ENCODE measurements at places on chromosomes 6 and 20. TPM values are rescaled to one million over a fixed set of nuclear protein-coding genes. Genes with fewer than 3 reads are reported as not detected.

Gene MCM9
- 15.6 TPM for total RNA-seq

GRCh38 chr6:138972226-138972665, 15.8 kb downstream of the REPS1 start:
- ATAC-seq, result no peak

GRCh38 chr6:1099264-1099663, 212.6 kb upstream of the FOXQ1 start:
- ATAC-seq, result peak; percentile 93

DNA sequence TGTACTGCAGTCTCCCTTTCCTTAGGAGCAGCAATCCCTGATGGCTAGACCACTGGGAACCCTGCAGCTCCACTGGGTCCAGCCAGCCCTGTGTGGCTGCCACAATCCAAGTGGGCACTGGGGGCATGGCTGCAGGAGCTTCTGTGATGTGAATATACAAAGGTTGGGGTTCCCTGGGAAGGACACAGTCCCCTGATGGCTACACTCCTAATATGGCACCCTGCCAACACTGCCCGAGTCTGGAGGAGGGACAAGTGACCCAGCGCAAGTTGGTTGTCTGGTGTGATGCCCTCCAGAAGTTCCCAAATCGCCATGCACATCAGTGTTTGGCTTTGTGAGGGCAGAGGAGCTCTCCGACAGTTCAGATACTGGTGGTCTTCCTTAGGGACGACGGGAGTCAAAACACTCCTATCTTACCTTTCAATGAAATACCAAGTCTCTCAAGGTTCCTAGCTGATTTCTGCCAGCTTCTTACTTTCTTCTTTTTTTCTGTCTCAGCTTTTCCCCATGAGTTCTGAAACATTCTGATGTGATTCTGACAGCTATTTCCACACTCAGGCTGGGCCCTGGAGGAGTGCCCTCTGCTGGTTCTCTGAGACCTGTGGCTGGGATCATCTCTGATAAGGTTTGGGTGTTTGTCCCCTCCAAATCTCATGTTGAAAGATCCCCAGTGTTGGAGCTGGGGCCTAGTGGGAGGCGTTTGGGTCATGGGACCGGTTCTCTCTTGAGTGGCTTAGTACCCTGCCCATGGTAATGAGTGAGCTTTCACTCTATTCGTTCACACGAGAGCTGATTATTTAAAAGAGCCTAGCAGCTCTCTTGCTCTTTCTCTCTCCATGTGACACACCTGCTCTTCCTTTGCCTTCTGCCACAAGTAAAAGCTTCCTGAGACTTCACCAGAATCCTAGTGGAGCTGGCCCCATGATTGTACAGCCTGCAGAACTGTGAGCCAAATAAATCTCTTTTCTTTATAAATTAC, 15.5 kb upstream of the ZFP57 start:
- ATAC-seq, result no peak

DNA sequence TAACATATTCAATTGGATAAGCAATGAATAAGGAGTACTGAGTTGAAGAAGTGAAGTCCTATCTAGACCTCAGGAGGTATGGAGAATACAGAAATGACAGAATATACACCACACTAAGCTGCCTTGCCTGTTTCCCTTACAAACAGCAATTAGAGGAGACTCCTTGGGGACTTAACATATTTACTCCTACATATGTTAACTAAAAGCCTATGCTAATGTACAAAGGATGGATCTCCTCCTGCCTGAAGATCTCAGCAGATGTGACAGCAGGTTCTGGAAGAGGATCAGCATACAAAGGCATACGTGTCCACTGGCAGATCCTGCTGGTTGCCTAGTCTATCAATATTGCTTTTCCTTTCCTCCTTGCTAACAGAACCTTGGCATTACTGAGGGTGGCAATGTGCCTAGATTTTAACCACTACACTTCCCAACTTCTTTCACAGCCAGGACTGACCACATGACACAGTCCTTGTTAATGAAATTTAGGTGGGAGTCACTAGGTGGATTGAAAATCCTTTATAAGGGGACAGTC, 29.6 kb downstream of the PRKN start:
- ATAC-seq, result no peak

GRCh38 chr6:13094781-13095425, 233.4 kb downstream of the TBC1D7 start:
- no peak for ATAC-seq

DNA sequence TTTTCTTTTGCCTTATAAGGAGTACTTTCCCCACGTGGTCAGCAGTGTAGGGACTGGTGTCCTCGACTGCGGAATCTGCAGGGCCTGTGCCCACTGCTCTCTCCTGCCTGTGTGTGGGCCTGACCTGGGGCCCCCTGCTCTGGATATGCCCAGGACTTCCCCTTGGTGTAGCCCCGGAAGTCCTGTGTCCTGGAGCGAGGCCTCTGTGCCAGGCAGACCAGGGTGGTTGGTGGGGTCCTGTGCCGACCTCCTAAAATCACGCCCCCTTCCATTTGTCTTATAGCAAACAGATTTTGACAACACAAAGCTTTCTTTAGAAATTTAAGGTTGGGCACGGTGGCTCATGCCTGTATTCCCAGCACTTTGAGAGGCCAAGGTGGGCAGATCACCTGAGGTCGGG, 64.2 kb downstream of the DLL1 start:
- ATAC-seq, result no peak

Gene SLC22A7
- not detected for total RNA-seq

DNA sequence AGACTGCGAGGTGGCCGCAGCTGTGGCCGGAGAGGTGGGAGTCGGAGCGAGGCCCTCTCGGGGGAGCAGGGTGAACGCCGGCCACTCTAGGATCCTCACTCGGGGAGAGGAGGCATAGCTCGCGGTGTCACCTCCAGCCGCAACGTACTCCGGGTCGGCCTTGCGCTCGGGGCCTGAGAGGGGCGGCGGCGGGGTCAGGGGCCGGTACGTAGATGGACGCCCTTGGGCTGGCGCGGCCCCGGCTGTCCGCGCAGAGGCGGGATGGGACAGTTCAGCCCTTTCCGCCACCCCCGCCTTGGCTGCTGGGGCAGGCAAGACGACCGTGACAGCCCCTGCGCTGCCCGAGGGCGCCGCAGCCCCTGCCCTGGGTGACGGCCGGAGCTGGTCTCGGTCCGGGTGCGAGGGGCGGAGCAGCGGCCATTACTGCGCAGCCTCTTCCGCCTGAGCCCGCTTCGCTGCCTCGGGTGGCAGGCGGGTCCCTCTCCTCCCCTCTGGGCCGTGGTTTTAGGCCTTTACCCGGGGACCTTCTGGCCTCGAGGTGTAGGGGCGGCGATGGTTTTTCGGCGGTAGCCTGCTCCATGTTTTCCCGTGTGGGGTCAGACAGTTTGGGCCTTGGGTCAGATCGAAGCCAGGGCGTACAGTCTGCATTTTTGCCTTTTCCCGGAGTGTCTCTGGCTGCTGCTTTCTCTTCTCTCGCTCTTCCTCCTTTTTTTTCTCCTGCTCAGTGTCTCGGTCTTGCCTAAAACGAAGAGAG, 405 bp downstream of the RNF146 start:
- ATAC-seq, result peak; percentile 82

GRCh38 chr6:74018825-74019224, 322.8 kb downstream of the CD109 start:
- ATAC-seq, result no peak

DNA sequence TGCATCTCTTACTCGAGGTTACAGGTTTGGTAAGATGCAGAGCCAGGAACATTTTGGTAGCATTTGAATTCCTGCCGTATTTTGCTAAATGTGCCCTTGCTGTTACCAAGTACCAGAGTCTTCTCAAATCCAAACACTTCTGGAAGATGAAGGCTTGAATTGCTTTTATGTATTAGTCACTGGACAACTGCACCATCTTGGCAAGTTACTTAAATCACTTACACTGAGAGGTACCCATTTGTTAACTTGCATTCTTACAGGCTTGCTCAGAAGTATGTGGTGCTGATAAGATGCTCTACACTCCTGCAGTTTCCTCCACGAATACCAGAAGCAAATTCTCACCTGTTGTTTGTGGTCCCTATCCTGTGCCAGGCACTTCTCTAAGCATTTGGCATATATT, 12.7 kb downstream of the IL22RA2 start:
- ATAC-seq, result no peak

Gene IL17A
- total RNA-seq, result not detected

- ATAC-seq, result no peak
Measured at GRCh38 chr6:71982389-71982788, 96.0 kb downstream of the RIMS1 start.

DNA sequence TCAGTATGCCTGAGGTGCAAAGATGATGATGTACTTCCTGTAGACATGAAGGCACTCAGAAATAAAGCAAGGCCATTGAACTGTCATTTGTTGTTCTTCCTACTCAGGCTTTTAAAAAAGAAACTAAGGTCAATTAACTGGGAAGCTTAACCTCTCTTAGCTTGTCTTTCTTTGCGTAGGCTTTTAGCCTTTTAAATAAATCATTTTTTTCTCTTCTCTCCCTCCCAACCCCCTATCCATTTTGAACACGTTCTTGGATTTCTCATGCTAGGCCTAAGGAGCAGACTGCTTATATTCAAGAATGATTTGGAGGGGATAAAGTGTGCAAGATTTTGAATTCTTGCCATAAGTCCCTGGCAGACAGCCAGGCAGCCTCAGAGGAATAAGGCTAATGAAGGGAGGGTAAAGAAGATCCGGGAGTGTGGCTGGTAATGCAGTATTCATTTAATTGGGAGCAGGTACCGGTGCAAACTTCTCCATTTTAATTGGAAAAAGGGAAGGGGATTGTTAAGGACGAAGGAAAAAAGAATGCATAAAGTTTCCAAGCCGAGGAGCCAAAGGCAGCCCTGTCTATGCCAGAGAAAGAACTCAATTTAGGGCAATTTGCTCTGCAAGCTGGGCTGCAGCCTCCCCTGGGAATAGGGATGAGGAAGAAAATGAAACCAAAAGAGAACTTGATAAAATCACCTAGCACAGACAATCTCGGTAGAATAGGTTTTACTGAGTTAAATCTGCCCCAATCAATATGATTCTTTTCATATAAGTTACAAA, 343.8 kb upstream of the MMS22L start:
- no peak for ATAC-seq

GRCh38 chr6:138973466-138974153, 14.4 kb downstream of the REPS1 start:
- ATAC-seq, result no peak

DNA sequence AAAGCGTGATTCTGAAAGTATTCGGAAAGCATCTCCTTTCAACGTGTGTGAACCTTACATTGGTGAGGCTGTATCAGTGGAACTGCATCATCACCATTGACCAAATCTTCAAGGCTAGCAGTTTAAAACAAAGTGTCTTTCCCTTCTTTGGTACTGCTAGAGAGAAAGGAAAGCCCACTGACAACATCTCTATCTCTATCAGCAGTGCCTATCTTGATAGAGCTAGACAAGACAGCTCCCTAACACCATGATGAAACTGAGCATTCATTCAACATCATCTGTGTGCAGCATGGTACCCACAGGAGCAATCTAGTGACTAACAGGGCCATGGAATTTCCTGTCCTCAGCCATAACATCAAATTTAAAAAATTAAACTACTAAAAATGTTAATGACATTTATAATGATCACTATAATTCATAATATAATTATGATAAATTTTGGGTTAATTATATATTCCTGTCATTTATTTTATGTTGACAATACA, 31.5 kb upstream of the EDN1 start:
- no peak for ATAC-seq

Gene TFAP2A
- 59.6 TPM for total RNA-seq

Gene ATAT1
- 4.6 TPM for total RNA-seq

DNA sequence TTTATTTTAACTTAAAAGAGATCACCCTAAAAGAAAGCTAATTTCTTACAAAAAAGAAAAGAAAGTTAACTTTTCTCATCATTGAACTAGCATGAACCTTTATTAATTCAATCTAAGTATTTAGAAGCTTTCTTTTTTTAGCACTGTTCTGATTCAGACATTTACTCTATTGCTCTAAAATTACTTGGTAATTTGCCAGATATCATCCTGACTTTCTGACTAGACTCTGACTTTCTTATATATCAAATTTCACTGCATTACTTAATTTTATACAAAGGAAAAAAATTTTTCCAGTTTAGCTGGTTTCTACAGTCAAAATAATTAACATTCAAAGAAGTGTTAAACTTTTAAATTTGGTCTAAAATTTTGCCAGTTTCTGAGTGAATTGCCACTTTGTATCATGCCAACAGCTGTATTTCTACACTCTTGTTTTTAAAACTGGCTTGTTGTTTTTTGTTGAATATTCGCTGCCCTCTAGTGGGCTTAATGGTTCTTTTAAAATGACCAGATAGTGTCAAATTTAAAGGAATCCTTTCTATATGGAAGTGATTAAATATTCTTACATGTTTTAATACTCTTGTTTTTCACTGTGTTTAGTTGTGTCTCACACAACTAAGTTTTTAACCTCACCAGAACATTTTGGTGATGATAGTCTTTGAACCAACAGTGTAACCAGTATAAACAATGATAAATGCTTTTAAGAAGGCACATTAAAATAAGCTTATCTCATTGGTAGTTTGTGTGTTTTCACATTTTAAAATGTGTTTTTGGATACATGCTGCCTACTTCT, 102.0 kb downstream of the POPDC3 start:
- no peak for ATAC-seq

DNA sequence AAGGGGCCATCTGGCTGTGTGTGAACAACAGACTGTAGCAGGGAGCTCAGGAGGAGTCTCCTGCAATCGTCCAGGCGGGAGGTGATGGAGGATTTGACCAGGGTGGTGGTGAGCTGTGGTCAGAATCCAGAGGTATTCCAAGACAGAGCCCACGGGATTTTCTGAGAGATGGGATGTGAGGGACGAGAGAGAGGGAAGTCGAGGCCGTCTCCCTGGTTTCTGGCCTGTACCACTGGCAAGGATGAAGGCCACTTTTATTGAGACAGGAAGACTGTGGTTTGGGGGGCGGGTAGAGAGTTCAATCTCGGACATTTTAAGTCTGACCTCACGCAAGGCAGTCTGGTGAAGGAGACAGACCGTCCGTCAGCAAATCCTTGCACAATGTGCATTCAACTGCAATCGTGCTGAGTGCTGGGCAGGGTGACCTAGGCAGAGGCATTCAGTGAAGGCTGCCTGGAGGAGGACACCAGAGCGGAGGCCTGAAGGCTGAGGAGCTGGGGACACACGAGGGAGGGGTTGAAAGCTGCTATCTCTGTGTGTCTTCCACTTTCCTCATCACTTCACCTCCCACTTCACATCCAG, 53.9 kb downstream of the PREX1 start:
- ATAC-seq, result no peak

DNA sequence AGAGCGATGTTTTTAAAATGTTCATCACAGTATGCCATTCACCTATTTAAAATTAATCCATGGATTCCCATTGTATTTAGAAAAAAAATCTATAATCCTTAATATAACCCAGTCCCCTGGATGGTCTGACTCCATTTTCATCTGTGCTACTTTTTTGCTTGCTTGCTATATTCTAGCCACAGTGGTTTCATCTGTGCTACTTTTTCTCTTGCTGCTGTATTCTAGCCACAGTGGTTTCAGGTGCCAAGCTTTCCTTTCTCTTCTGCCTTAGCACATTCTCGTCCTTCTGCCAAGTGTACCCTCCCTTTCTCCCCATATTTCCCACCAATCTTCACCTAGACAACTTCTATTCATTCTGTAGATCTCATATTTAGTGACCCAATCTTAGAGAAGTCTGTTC, 33.3 kb upstream of the SOX4 start:
- no peak for ATAC-seq

DNA sequence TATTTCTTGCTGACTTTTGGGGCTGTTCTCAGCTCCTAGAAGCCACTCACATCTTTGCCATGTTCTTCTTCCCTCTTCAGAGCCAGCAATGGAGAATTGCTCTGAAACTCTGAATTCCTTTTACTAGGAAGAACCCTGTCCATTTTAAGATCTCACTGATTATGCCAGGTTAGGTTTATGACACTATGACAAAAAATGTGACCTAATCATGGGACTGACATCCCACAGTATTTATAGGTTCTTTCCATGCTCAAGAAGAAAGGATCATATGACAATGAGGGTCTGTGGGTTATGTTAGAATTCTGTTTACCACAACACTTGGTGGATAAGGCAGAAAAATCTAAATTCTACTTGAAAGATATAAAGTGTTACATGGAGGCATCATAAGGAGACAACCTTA, 263.3 kb upstream of the CITED2 start:
- no peak for ATAC-seq

All from esophagus mucosa (tissue), 1 donor.